Stimulated activated CD4-positive, alpha-beta T cell treated with anti-CD3 and anti-CD28 coated beads, Interleukin-4, amount 100 ng/mL, for 48 hours (primary cell): ENCODE measurements at places on chromosomes 5 and 9.

DNA sequence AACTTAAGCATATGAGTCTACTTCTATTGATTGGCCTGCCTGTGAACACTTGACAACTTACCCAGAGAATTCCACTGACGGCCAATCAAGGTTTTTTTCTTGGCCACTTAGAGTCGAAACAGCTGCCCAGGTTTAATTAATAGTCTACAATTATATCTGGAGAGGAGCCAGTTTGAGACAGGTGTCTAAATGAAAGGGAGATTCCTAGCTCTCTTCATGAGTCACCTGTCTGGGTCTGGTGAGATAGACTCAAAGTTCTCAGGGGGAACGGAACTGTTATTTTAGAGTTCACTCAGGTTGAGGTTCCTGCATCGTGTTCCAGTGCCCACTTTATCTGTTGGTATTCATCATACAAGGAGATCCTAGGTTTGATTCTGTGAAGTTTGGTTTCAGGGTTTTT is 111.0 kb downstream of the CD180 start:
- no peak for DNase-seq

DNA sequence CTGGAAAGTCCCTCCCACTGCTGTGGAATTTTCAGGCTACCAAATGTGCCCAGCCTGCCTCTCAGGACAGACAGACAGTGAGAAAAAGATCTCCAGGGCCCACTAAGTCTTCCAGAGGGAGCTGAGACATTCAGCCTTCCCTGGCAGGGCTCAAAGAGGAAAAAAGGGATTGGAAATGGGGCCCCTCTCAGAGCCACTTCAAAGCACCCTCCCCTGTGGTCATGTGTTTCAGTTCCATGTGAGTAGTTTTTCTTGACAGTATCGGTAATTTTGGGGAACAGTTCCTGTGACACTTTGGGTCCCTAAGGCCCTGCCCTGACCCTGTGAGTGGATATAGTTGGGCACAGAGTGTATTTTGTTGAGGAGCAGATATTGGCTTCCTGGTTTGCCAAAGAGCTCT is 25.0 kb downstream of the LARP1 start:
- DNase-seq, result no peak

DNA sequence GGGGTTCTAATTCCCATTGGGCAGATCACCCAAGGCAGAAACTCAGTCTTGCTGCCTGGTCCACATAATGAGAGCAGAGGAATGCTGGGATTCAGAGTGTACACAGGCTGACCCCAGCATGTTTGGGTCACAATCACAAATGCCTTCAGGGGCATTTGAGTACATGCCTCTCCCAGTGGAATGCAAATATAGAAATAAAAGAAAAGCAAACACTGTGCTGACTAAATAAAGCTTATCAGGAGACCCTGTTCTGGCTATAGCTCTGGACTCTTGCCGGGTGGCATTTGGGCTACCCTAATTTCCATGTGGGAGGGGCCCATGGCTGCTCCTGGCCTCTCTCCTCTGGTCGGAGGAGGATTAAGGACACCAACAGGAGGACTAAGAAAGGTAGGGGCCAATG is 121.4 kb downstream of the DOCK8 start:
- no peak for DNase-seq

DNA sequence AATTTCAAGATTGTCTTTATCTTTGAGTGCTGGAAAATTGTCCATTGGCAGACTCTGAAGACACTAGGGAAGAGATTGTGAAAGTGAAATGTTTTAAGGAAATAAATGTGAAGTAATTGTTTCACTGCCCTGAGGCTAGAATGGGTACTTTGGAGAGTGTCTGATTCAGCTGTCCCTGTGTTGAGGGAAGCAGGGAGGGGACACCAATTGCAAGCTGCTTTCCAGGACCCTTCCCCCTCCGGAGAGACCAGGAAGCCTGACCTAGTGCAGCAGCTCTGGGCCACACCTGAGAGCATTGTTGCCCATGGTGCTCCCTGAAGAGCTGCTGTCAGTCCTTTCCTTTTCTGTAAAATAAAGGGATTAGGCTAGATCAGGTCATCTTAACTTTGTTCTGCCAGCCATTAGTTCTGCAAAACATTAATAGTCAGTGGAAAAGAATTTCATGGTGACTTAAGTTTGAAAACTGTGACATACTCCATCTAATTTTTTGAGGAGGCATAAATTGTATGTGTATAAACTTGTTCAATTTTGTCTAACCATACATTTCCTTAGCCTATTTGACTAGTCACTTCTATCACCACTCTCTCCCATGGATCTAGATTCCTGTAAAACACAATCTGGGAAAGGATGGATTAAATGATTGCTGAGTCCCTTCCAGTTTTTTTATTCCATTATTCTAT is 18.8 kb downstream of the MAP1B start:
- DNase-seq, result no peak

- no peak for DNase-seq
Measured at GRCh38 chr9:110876929-110877328, 161.3 kb downstream of the LPAR1 start.

- DNase-seq, result peak; percentile 82
Measured at GRCh38 chr9:96655198-96655851, at the start of gene PRXL2C. Gene PRXL2C (minus strand): TSS chr9:96655317. CDS start chr9:96655281, 36 bp downstream.

DNA sequence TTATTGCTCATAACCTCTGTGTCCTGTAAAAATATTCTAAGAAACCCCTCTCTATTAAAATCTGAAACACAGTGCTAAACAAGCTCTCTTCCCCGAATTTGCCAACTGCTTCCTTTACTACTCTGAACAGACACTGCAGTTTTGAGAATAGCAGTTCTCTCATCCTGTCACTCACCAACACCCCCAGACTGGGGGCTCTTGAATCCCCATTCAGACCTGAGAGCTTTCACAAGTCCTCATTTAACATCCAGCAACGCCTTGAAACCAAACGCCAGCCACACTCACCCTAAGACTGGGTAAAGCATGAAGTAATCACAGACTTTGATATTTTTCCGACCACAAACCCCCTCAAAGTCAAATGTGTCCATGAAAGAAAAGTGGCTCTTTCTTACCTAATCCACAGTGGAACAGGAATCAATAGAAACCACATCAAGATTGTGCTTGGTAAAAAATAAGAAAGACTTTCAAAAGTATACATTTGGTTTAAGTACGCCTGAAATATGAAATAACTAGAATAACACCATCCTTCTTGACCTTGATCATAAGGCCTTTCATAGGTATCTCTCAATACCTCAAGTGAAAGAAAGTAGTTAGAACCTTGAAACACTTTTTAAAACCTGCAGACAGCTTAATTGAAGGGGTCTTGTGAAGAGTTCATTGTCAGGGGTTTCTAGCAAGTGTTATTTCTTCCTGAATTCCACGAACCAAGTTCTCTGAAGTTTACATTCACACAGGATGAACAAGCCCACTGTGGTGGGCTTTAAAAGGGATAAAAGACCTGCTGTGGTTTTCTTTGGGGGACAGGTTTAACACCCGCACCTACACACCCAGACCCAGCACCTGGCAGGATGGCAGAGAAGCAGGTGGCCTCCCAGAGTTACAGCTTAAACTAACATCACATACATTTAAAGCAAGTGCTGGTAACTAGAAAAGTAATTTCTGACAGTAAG is 412.6 kb downstream of the MLLT3 start:
- DNase-seq, result peak; percentile 30

DNA sequence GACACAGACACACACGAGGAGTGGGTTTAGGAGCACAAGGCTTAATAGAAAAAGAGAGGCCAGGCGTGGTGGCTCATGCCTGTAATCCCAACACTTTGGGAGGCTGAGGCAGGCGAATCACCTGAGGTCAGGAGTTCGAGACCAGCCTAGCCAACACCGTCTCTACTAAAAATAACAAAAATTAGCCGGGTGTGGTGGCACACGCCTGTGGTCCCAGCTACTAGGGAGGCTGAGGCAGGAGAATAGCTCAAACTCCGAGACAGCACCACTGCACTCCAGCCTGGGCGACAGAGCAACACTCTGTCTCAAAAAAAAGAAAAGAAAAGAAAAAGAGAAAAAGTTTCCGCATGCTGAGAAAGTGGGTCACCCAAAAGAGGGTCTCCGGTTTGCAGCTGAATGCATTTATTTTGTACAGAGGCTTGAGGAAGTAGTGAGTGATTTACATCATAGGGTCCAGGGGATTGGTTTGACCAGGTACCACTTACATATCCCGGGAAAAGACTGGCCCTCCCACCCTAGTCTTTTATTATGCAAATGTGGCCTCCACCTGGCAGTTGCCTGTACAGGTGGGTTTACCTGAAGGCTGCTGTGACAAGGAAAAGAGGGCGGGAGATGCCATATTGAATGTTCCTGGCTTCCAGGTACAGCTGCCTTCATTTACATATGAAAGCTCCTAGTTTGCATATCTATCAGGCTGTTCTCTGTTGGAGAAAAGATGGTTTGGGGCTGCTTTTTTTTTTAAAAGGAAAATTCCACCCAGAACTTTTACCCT is 366.2 kb upstream of the GRAMD2B start:
- DNase-seq, result no peak

DNA sequence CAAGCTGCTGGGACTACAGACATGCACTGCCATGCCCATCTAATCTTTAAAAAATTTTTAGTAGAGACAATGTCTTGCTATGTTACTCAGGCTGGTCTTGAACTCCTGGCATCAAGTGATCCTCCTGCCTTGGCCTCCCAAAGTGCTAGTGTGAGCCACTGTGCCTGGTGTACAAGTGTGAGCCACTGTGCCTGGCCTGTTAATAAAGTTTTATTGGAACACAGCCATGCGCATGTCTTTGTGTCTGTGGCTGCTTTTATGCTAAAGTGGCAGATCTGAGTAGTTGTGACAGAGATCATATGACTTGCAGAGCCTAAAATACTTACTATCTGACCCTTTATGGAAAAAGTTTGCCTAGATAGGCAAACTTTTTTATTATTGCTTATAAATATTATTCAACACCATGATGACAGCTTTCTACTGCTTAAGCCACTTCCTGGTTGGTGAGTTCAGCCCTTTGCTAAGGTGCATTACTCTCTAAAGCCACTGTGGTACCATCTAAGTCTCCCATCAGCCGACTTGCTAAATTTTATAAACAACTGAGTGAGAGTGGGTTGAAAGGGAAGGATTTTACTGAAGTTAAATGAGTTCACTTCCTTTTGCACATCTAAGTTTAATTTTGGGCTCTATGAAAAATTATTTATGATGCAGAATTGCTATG is 133.5 kb downstream of the RASGRF2 start:
- no peak for DNase-seq
